Cerebellar cortex (tissue), 1 donor: ENCODE measurements at places on chromosomes 13 and 19.

DNA sequence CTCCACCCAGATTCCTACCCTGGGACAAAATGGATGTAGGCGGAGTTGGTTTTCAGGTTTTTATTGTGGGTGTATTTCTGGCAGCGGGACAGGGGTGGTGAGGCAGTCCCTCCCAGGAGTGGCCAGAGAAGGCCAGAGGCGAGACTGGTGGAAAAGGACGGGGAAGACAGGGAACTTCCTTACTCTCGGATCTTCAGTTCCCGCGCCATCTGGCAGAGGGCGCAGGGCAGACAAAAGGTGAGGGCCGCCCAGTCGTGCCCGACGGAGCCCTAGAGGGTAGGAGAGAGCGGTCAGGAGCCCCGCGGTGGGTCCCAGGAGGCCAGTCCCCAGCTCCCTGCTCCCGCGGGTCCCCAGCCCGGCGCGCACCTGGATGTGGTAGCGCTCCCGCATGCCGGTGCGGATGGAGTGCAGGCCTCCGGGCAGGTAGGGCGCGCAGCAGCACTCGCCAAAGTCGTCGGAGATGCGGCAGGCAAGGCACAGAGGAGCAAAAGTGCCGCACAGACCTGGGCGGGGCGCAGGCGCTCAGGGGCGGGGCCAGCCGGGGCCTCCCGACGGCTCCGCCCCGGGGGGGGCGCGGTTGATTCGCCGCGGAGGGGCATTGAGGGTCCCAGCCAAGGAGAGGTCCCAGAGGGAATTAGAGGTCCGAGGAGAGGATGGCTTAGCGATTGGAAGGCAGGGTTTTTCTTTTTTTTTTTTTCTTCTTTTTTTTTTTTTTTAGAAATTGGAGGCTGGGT is 3.0 kb downstream of the CNFN start:
- peak; percentile 66 for DNase-seq

GRCh38 chr13:79427265-79427664 is 21.2 kb upstream of the RBM26 start:
- DNase-seq = no peak

DNA sequence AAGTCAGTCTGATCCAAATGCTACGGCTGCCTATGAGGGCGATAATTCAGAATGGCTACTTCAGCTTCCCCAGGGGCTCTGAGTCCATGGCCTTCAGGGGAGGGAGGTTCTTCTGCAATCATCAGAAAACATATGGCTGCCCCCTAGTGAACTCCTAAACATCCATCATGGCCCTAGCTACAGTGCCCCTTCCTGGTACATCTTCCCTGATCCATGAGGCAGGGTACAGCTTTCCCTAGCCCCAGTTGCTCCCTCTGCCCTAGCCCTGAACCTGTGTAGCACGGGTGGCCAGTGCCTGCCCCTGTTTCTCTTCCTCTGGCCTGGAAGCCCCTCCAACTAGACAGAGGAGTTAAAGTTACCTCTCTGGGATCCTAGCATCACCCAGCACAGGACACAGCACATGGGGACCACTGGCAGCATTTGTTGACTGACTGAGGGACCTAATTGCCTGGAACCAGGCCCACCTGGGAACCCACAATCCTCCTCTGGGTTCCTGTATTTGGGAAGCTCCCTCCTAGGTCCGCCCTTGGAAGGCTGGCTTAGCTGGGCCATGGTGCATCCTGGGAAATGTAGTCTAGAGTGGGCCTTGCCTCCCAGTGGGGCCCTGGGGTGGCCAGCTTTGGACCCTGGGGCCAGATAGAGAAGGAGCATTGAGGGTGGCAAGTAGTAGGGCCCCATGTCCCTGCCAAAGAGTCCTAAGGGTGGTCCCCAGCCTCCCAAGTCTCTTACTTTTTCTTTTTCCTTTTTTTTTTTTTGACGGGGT is 17.7 kb upstream of the SEMA6B start:
- no peak for DNase-seq

DNA sequence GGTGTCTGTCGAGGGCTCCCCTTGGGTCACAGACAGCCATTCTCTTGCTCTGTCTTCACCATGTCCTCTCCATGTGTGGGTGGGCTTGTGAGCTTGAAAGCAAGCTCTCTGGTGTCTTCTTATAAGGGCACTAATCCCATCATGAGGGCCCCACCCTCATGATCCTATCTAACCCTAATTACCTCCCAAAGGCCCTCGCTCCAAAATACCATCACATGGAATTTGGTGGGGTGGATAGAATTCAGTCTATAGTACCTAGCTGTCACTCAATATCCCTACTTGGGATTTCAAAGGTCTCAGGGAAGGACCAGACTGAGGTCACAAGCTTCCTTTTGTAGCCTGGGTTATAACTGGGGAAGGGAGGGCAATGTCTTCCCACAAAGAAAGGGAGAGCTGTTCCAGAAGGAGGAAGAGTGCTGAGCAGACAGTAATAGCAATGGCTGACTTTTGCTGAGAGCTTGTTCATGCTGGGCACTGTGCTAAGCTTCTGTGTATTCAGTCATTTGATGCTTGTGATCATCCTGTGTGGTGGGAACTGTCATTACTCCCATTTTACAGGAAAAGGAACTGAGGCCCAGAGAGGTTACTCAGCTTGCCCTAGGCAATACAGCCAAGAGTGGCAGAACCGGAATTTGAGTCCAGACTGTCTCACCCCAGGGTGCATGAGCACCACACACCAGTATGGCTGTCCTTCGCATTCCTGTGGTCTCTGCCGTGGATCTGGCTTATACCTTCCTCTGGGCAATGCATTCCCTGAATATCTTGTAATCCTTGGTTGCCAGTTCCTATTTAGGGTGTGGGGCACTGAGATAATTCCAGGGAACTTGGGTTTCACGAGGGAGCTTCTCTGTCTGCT is 8.2 kb downstream of the FXYD5 start:
- no peak for DNase-seq

GRCh38 chr13:49308097-49308875 is 60.6 kb downstream of the CDADC1 start:
- peak; percentile 17 for DNase-seq

DNA sequence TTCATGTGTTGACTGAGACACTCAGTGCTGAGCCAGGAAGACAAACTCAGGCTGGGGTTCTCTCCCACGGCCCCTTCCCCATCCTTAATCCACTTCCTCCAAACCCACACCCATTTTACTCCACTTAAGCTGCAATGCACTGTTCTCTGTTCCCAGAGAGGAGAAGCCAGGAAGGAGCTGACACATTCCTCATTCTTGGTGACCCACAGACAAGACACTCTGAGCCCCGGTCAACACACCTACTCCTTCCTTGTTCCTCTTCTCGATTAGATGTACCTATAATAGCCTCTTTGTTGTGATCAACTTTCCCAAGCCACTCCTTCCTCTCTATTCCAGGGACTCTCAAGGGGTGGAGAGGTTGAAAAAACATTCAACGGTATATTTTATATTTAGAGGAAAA is 47.1 kb downstream of the INSR start:
- no peak for DNase-seq
